ENCODE measurements at places on chromosomes 5 and 9. TPM values are rescaled to one million over a fixed set of nuclear protein-coding genes. Genes with fewer than 3 reads are reported as not detected.

Gene TMEFF1
- total RNA-seq: 0.26 TPM

Gene HDAC3
- total RNA-seq: 48.6 TPM

Gene ACTBL2
- total RNA-seq: not detected

Gene PCDHGA6
- 7.8 TPM for total RNA-seq

Gene STPG3
- not detected for total RNA-seq

Gene PKD2L2
- total RNA-seq: not detected

Gene PHYHD1
- total RNA-seq: 10.3 TPM

Gene CDKN2A
- total RNA-seq: 1.8 TPM

Gene TAF1L
- total RNA-seq: under 0.01 TPM

Gene PCDHA9
- total RNA-seq: 0.26 TPM

Gene HACD4
- 17.2 TPM for total RNA-seq

Gene DBH
- not detected for total RNA-seq

Gene ARID3C
- total RNA-seq: 0.26 TPM

Gene GPX3
- 97.7 TPM for total RNA-seq

Gene ITK
- under 0.01 TPM for total RNA-seq

Gene TOR4A
- total RNA-seq: 8.6 TPM

Gene C9orf152
- total RNA-seq: not detected

Gene ACOT12
- not detected for total RNA-seq

Gene CATSPER3
- total RNA-seq: 0.13 TPM

Gene LCN9
- total RNA-seq: not detected
